Cortex of kidney (tissue), 1 donor: ENCODE measurements at places on chromosomes 5 and 9.

DNA sequence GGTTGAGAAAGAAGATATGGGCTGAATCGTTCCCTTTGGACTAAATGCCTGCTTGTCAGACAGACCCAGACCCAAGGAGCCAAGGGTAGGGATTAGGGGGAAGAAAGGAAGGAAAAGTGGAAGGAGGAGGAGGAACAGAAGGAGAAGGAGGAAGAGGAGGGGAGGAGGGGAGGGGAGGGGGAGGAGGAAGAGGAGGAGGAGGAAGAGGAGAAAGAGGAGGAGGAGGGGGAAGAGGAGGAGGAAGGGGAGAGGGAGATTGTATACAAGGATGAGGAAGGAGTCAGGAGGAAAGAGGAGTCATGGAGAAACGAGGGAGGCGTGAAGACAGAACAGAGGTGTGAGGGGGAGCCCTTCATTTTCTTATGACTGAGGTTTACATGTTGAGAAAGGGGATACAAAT, 46.9 kb upstream of the DNAH5 start:
- no peak for DNase-seq

GRCh38 chr9:91834740-91835139, 115.3 kb downstream of the ROR2 start:
- DNase-seq, result no peak

DNA sequence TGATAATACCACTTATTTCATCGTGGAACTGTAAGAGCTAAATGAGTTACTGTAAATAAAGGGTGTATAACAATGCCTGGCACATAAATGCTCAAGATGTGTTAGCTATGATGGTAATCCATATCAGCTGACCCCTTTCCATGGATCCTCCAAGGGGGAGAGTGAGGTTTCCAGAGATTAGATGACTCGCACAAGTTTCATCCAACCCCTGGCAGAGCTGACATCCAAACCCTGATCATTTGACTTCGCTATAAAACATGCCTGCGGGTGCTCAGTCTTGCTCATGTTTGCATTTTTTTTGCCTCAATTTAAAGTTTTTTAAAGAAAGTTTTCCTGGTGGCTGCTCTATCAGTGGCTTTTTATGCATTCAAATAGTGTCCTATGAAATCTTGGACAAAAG, 145.7 kb upstream of the SMIM23 start:
- no peak for DNase-seq

- DNase-seq, result no peak
Measured at GRCh38 chr9:91392435-91392834, 30.7 kb upstream of the AUH start.

- no peak for DNase-seq
Measured at GRCh38 chr5:116090302-116090701, 5.5 kb downstream of the COMMD10 start.

GRCh38 chr9:77816641-77817341, 168.7 kb upstream of the GNA14 start:
- no peak for DNase-seq

- DNase-seq, result no peak
Measured at GRCh38 chr5:55411876-55412275, 104.1 kb downstream of the MTREX start.

DNA sequence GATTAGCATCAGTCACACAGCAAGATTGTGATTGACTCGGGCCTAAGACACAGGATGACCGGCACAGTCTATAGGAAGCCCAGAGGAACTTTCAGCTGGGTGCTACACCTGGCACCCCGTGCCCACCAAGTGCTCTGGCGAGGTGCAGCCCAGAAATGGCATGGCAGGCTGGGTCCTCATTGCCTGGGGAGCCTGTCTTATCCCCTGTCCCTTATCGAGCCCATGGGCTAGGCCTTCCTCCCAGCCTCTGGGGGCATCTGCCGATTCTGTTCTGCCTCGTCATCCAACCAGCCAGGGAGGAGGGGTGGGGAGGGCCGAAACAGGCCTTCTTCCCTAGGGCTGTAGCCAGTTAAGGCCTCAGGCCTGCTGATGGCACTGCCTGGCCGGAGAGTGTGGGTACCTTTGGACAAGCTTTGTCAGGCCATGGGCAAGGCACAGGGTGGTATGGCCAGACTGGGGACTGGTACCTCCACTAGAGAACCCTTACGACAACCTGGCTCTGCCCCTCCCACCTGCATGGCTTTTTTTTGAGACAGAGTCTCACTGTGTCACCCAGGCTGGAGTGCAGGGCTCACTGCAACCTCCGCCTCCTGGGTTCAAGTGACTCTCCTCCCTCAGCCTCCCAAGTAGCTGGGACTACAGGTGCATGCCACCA, 1.6 kb downstream of the GRK6 start:
- no peak for DNase-seq

GRCh38 chr9:2726650-2727340, 9.5 kb downstream of the KCNV2 start:
- DNase-seq, result no peak

- no peak for DNase-seq
Measured at GRCh38 chr9:95732802-95733688, 142.4 kb upstream of the ERCC6L2 start.

DNA sequence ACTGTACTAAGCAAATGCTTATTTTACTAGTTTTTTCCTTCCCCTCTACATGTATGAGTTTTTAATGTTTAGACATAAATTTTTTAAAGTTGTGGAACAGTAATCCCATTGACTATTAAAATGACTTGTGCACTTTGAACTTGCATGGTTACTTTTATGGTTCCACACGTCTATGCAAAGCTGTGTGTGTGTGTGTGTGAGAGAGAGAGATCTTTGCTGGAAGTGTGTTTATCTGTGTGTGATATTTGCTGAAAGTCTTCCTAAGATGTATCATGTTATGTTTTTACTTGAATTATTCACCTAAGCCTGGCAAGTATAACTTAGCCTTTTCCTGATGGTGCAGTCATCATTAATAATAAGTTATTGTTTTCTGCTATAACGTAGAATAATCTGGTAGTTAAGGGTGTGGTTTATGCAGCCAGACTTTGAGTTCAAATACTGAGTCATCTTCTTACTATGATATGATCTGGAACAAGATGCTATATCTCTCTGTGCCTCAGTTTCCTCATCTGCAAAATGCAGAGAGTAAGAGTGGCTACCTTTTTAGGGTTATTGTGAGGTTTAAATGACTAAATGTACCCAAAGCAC, 138.6 kb downstream of the SMARCA2 start:
- DNase-seq, result no peak

GRCh38 chr9:34572092-34572491, 17.4 kb downstream of the CNTFR start:
- DNase-seq, result no peak

DNA sequence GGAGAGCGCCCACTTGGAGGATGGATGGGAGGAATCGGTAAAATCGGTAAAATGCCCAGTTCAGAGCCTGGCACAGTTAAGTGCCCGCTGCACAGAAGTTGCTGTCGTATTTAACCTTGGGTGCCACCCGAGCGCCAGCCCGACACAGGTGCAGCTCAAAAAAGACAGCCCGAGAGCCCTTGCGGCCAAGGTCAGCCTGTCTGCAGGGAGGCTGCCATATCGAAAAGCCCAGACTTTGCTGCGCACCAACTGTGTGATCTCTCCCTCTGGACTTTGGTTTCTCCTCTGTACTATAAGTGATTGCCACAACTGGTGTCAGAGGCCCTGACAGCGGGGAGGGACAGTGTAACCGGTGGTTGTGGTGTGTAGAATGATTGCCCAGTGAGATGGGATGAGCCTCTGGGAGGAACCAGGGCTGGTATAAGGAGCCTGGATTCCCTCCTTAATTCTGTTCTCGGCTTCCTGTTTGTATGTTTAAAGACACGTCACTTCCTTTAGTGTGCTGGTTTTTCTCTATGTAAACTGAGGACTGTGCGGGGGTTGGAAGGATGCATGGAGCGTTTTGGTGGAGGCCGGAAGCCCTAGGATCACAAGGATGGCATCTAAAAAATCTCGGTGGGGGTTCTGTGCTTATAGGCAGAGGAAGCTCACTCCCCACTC, 792 bp downstream of the NTMT1 start:
- DNase-seq, result no peak

- DNase-seq, result no peak
Measured at GRCh38 chr9:99859243-99859980, 37.7 kb downstream of the NR4A3 start.

DNA sequence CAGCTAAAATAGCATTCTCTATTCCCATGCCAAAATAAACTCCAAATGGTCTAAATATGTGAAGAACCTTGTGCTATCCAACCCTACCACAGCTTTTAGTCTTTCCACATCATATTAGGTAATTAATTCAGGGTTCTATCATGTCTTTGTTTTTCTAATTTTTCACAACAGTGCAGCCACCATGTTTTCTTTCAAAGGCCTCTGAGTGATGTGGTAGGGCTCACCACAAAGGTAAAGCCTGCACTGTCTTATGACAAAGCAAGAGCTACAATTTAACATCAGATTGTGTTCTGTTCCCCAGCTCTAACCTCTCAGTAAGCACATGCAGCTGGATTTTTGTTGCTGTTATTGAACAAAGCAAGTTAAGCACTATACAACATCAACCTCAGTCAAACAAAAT, 52.4 kb downstream of the MEF2C start:
- no peak for DNase-seq

- DNase-seq, result no peak
Measured at GRCh38 chr9:114169029-114169951, 14.0 kb downstream of the COL27A1 start.

- no peak for DNase-seq
Measured at GRCh38 chr5:80152778-80153177, 103.1 kb downstream of the SERINC5 start.

DNA sequence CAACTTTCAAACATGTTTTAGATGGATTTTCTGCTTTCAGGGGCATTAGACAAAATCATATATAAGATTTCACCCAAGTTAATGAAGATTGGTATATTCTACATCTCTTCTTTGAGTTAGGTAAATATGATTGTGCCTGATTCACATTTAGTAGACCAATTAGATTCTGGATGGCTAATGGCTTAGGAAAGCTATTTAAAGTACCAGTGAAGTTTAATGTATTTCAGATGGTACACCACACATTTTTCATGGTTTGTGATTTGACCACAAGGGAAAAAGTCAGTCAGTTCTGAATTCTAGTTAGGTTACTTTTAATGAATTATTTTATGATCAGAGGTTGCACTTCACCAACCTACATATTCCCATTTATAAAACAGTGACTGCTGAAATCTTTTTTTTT, 409.7 kb downstream of the ADGRV1 start:
- DNase-seq, result no peak

DNA sequence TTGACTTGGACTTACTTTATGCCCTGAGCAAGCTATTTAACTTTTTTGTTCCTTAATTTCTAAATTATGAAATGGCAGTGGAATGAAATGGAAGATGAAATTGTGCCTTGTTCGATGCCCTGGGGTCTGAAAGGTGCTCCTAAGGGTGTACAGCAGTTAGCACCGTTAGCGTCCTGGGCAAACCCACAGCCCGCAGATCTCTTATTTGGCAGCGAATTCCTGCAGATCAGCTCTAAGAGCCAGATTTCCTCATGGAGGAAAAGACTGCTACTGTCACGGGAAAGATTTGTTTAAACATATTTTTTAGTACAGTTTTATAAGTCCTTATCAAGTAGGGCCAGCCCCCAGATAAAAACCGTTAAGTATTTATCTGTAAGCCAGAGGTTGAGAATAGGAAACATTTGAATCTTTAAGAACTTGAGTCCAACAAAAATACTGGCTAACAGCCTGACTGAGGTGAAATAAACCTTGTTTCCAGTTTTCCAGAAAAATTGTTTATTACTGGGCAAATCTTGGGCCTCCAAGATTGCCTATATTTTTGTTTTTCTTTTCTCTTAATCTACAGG, 216.5 kb upstream of the DMRT1 start:
- DNase-seq, result no peak

DNA sequence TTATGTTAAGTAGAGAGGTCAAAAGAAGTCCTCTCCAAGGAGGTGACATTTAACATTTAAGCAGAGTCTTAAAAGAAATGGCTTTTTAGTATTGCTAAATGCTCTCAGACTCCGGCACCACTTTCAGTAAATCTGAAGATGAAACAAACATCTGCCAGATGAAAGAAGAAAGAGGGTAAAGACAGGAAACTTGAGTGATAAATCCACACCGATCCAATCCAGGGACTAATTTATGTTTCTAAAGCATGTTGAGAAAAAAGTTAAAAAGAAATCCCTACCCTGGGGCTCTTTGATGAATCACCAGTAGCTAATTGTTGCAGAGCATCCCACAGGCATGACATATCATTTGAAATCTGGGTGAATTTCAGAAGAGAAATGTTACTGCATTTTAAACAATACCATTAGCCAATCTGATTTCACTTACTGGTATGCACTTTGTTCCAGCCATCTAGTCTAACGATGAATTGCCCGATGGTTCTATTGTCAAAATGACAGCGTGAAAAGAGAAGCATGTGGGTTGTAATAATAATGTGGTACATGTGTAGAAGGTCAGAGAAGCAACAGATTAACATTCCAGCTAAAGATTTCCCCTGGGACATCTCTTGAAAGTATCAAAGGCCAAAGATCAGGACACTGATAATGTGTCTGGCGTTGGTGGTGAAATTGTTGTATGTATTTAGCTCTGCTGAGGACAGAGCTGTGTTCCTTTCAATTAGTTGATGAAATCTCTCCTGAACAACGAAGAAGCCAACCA, 485.7 kb downstream of the CSNK1G3 start:
- DNase-seq, result no peak

GRCh38 chr5:135231289-135231688, 167.7 kb downstream of the MACROH2A1 start:
- no peak for DNase-seq

DNA sequence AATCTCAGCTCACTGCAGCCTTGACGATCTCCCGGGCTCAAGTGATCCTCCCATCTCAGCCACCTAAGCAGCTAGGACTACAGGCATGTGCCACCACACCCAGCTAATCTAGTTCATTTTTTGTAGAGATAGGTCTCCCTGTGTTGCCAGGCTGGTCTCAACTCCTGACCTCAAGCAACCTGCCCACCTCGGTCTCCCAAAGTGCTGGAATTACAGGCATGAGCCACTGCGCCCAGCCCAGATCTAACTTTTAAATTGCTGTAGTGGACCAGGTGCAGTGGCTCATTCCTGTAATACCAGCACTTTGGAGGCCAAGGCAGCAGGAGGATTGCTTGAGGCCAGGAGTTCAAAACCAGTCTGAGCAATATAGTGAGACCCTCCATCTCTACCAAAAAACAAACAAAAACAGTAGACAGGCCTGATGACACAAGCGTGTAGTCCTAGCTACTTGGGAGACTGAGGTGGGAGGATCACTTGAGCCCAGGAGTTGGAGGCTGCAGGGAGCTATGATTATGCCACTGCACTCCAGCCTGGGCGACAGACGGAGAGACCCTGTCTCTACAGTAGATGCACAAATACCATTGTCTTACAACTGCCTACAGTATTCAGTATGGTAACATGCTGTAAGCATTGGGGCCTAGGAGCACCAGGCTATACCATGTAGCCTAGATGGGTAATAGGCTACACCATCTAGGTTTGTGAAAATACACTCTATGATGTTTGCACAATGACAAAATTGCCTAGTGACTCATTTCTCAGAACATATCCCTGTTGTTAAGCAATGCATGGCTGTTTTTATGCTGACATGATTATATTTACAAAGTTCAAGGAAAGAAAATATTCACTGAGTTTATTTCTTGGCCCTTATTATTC, 1.5 kb upstream of the SIT1 start:
- DNase-seq, result no peak

GRCh38 chr5:157165668-157166067, 396 bp downstream of the GARIN3 start:
- no peak for DNase-seq
